ENCODE measurements at places on chromosomes 5 and 9.

DNA sequence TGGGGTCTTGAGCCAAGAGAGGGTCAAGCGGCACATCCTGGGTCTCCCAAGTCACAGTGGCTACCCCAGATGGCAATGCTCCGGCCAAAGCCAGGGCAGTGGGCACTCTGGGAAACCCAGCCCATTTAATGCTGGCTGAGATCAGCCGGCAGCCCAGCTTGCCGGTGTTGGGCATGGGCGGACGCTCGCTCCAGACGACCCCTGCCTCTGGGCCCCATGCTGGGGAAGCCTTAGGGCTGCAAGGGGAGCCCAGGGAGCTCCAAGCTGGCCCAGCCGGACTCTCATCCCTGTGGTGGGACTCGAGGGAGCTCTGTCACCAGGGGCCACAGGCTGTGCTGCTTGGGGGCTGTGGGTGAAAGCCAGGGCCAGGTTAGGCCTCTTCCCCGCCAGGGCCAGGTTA is 5.9 kb upstream of the CARD9 start:
- no peak for DNase-seq

DNA sequence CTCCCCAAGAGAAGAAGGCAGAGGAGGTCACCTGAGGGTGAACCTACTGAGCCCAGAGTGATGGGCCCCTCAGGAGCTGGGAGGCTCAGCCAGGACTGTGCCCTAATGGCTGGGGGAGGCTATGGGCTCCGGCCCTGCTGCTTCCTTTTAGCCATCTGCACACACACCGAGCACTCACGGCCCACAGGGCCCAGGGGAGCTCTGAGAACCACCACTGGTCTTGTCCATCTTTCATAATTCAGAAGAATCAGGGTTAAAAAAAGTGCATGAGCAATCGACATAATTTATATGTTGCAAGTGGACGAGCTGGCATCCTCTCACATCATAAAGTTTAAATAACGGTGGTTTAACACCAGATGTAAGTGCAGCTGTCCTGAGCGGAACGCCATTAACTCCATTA is 162.1 kb downstream of the FSTL4 start:
- DNase-seq, result no peak

DNA sequence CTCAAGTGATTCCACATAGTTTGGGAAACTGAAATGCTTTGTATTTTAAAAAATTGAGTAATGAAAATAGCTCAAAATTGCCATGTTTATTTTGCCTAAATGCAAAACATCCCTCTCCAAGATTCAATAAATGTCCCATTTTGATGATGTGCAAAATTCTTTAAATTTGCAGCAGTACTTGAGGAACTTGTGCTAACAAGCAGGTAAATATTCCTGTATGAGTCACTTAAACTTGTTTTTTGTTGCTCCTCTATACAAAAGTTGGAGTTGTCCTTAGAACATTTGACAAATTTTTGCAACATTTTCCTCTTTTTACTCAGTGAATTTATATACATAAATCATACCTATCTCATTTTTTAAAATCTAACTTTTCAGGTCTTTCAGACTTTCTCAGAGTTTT is 280.2 kb downstream of the CDH12 start:
- DNase-seq, result no peak

- DNase-seq, result no peak
Measured at GRCh38 chr5:83323557-83324180, 147.9 kb upstream of the VCAN start.

DNA sequence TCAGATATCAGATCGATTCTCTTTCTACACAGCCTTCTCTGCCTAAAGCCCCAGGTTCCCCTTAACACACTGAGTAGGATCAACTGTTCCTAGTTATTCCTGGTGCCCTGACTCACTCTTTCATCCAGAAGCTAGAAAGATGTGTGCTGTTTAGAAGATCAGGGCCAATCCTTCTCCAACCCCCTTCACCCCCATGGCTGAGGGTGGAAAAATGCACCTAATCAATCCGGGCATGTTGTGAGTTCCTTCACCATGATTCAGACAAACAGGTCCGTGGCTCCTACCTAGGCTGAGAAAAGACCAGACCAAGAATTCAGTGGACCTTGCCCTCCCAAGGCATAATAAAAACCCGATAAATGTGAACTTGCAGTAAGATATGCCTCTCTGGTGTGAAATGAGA is 85.4 kb upstream of the EQTN start:
- DNase-seq, result no peak

- no peak for DNase-seq
Measured at GRCh38 chr5:145294331-145294730, 540.8 kb downstream of the PRELID2 start.

DNA sequence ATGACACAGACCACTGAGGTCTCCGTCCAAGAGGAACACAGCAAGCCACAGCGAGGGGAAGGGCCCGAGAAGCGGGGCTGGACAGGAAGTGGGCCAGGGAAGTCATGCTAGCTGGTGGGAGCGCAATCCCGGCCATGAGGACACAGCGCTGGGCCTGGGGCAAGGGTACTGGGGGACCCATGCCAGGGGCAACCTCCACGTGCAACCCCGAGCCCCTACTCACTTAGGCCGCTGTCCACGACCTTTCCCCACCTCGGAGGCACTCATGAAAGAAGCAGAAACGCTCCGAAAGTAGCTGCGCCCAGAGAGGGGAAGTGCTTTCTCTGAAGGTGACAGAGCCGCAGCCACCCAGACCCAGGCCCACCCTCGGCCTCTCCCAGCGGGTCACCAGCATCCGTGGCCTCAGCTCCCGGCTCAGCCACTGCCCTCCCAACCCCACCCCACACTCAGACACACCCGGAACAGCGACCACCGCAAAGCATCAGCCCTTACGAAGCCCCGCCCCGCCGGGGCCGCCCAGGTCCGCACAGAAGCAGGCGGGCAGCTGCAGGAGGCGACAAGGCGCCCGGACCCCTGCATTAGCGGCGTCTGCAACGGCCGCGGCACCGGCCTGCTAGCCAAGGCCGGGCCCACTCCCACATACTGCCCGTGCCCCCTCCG is 782 bp downstream of the BICD2 start:
- DNase-seq, result peak; percentile 52

DNA sequence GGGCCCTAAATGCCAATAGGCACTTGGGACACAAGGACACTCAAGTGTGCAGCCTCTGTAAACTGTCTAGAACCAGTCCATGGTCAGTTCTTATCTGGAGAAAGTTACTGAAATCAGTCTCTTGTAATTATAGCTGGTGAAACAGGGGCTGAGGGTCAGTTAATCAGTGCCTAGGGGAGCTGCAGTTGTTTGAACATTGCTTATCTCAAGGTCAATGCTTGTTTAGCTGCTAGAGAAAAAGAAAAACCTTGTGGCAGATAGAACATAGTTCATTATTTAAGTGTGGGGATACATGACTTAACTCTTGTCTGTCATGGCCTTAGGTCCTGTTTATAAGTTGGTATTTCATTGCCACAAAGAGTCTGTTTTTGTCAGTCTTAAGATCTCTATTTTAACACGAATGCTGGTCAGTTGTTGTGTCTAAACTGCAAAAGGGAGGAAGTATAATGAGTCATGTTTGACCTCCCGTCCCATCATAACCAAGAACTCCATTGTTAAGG is 108.0 kb downstream of the STARD4 start:
- no peak for DNase-seq

DNA sequence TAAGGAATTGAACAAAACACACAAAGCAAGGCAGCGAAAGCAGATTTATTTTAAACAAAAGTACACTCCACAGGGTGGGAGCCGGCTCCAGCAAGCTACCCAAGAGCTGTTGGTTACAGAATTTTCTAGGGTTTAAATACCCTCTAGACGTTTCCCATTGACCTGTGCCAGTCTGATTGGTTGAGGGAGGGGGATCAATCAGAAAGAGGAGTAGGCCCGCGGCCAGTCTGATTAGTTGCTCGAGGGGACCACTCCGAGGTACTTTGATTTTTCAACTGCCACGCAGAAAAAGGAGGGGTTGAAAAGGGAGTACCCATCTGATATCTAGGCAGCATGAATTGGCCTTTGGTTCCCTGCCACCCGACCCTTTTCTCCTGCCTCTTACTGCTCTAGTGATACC is 998 bp downstream of the SRP19 start:
- DNase-seq, result no peak

DNA sequence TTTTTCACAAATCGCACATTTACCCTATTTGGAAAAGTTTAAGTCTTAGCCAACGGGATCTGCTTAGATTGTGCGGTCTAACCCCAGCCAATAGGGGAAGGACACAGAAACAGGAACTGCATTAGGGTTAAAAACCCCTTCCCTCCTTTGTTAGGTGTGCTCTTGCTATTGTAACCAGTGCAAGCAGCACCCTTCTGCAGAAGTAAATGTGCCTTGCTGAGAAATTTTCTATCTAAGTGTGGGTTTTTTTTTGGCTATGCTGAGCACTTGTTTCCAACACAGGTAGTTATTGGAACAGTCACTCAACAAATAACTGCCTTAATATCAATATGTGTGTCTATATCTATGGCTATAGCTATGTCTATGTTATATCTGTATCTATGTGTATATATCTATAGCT is 190.0 kb downstream of the TRIM32 start:
- DNase-seq, result no peak

DNA sequence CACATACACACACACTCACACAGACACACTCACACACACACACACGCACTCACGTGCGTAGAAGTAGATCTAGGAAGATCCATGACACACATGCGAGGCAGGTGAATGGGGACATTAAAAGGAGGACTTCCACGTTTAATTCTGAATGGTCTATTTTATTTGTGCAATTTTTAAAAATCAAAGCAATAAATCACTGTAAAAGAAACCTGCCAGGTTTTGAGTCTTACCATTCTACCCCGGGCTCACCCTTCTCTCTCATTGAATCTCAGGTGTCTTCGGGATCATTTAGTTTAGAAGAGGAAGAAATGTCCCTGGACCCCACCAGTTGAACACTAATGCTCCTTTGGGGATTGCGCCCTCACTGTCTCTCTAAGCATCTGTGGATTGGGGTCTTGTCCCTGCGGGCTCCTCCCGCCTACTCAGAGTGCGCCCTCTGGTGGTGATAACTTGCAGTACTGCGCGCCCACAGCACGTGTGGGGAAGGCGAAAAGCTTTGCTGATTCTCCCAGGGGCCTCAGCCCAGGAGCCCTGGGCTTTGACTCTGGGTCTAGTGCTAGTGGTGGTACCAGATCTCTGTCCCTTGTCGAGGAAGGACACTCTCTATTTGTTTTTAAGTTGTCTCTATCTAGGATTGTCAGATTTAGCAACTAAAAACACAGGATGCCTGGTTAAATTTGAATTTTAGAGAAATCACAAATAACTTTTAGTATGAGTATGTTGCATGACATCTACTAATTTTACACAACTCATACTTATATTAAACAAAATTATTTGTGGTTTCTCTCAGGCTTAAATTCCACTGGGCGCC is 34.8 kb downstream of the BOD1 start:
- DNase-seq, result no peak

DNA sequence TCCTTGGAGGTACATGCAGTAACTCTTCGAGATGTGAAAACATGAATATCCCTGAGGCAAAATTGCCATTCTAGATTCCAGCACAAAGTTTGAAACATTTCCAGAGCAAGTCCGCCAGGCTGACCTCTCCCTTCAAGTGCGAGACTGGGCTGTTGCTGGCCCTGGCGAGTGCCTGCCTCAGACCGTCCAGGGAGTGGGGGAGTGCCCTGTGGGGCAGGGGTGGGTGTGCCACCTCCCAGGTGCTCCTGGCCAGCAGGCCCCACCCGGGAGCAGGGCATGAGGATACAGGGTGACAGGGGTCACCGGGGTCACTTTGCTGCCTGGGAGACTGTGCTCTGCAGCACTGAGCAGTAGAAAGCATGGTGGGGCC is 199.9 kb downstream of the AOPEP start:
- DNase-seq, result no peak

DNA sequence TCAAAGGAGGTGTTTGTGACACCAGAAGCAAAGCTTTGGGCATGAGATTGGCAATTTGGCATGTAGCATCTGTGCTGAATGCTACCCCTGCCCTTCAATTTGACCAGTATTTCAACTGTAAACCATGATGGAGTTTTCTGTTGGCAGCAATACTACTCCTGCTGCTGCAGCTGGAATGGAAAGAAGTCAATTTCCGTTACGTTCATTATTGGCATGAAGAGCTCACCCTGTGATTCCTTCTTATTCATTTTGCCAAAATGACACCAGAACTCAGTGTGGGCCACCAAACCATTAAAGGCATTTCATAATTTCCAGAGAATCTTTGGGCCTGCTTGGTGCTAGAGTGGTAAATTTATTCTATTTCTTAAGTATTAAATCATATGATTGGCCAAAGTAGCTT is 433.1 kb upstream of the DMAC1 start:
- no peak for DNase-seq

DNA sequence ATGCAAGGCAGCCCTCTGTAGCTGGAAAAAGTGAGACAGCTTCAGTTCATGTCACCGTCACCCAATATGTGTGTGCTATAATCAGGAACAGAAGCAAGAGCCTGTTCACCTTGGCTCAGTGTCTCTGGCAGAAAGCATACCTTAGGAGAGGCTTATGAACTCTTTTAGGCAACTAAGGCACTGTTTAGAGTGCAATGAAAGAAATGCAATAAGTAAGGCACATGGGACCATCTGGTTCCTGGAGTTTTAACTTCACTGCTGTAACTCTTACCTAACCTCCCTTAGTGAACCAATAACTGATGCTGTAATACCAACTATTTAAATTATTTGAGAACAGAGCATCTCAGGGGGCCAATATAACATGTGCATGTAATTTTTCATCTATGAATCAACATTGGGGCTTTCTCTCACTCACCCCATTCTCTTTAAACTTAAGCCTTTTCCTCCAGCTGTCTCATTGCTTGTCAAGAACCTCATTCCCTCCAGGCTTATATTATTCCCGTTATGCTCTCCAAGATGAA is 32.4 kb downstream of the C9 start:
- no peak for DNase-seq

DNA sequence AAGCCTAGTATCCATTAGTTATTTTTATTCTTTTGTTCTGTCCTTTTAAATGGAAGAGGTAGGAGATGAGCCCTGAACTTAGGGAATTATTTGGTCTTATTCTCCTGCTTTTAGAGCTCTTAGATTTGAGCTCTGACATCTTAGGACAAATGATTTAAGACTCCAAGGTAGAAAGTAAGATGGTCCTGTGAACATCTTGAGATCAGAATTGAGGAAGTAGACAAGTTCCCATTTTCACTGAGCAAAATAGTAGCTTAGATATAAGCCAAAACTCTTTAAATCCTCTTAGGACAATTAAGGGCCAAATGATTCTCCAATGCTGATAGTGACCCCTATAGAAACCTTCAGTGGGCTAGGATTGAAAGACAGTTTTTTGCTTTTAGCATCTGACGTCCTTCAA is 53.0 kb upstream of the RUSC2 start:
- DNase-seq, result no peak

GRCh38 chr5:103446813-103447212 is 115.8 kb downstream of the NUDT12 start:
- no peak for DNase-seq

DNA sequence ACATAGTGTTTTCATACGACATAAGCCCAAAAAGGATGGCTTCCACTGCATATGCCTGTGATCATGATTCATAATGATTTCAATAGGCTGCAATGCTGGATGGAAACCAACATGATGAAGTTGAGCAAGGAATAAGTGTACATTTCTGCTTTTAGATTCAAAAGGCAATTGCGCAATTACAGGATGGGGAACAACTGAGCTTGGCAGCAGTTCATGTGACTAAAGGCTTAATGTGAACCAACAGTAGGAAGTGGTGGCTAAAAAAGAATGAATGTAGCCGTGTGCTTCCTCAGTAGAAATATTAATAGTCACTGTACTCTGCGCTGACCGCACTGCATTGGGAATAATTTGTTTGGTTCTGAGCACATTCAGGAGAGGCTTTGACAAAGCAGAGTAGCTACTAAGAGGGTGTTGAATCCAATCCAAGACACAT is 51.2 kb downstream of the SLC1A3 start:
- no peak for DNase-seq
